NCI-H187 treated with DMSO at 0.1 percent for 48 hours (cell line): ENCODE measurements at places on chromosomes 11 and 22.

DNA sequence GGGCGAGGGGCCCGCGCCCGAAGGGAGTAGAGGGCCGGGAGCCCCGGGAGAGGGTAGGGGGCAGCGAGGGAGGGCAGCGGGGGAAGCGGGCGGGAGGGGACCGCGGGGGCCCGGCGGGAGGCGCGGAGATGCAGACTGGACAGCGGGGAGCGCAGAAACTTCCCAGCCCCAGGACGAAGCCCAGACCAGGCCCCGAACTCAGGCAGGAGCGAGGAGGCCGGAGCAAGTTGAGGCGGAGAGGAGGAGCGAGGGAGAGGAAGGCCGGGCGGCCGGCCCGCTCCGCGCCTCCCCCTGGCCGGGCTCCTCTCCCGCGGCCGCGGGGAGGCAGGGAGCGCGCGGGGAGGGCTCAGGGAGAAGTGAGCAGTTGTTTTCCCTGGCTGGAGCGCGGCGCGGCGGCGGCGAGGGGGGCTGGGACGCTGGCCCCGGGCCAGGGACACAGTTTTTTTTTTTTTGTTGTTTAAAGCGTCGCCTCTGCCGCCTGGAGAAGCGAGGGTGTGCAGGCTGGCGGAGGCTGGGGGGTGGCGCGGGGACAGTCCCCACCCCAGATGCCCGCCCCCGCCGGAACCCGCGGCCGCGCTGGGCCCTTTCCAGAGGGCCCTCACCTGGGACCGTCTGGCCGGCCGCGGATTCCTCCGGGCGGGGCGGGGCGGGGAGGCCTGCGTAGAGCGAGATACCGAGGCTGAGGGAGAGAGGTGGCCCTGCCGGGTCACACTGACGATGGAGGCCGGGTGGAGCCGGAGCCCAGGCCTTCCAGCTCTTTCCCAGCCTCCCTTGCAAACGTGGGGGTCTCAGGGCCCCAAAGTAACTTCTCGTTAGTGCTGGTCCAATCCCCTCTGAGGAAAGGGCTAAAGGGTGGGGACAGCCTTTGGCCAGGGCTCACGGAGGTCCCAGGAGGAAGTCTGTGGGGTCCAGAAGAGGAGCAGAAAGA, at the start of gene LTBP3:
Gene LTBP3, minus strand, starts transcription at position 358 of the 928 bp plus-strand sequence. CDS start 400 bp downstream, outside the sequence.
- no peak for DNase-seq

DNA sequence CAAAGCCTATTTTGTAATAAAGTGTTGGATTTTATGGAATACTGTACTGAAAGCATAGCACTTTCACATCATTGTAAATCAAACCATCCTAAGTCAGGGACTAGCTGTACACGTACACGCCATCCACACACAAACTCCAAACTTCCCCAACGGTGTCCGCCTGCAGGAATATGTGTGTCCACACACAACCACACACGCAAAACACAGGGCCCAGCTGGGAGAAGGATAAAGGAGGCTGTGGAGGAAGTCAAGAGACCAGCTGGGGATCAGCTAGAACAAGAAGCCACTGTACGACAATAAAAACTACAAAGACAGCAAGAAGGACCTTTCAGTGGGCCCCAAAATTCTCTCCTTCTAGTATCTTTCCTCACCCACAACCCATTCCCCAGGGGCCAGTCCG, 1.6 kb downstream of the TRIM29 start:
- no peak for DNase-seq

GRCh38 chr11:60973699-60974098, 2.2 kb downstream of the CD6 start:
- no peak for DNase-seq

GRCh38 chr11:285894-286220, 3.1 kb upstream of the PGGHG start:
- no peak for DNase-seq

DNA sequence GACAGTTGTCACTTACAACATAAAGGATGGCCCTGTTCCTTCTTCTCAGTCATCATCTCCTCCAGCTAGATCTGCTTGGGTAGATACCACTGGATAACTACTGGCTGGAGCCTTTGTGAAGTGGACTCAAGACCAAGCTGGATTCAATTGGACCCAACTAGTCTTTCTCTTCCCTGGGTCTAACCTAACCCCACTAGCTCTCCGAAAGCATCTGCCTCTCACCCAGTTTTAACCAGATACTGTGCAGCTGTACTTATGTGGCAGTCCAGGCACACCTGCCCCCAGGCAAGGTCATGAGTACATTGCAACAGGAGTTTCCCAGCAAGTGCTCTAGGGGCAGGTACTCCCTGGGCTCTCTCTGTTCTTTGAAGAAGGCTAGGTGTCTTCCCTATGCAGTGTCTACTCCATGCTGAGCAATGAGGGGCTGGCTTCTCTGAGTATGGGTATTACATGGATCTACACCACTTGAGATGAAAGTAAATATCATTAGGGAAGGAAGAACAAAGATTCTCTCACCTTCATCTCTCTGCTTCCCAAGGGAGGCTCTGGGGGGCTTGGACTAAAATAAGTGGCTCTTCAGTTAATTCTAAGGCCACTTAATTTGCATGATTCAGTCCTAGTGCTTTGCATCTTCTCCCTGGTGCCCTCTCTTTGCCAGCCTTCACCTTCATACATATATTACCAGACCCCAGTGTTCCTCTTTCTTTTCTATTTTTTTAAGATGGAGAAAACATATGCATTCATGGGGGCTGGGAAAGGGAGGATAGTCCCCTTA, 236.1 kb downstream of the NXPE2 start:
- no peak for DNase-seq

- no peak for DNase-seq
Measured at GRCh38 chr11:91978747-91979146, 245.9 kb upstream of the FAT3 start.

DNA sequence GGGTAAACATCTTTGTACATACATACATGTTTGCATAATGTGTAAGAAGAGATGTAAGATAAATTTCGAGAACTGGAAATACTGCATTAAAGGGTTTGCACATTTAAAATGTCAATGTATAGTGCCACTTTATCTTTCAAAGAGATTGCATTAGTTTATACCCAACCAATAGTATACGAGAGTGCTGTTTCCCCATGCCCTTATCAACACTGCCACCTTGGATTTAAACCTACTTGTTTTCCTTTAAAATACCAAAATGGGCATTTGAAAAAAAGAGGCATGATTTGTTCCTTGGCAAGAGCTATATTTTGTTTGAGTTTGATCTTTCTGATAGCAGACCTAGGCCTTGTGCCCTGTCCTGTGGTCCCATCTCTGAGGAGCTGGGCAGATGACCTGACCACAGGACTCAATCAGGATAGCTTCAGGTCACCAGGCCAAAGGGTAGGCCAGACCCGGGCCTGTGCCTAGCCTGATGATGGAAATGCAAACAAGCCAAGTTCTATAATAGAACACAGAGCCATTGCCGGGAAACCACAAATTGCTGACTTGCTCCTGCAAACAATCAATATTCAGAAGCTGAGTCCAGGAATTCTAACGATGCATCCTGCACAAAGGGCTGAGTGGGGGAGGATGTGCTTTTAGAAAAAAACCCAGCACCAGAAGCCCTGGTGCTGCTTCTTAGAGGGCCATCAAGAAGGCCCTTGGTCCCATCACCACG, 16.9 kb upstream of the ALG8 start:
- no peak for DNase-seq

GRCh38 chr22:41822317-41823057, 10.4 kb upstream of the SREBF2 start:
- no peak for DNase-seq
